Activated T-helper 1 cell treated with Interleukin-2 at 50 U/mL for 16 hours (primary cell): ENCODE measurements at places on chromosomes 3 and 15.

DNA sequence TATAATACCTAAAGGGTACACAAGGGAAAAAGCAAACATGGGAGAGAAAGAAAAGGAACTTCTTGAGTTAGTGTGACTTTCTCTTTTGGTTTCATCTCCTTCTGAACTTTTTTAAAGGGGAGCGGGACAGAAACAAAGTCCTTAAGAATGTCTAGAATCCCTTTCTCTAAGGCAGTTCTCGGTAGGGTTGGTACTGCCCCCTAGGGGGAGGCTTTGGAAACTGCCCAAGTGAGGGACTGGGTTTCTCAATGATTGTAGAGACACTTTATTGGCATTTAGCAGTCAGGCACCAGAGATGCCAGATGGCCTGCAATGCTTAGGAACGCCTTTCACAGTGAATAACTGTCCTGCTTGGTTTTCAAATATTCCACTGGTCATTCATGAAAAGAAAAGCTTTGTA lies 172.7 kb downstream of the WDR72 start:
- DNase-seq = no peak

- DNase-seq = no peak
These were observed 51.0 kb upstream of the DLG1 start for GRCh38 chr3:197349368-197349767.

- no peak for DNase-seq
These were observed 43.8 kb downstream of the NEK10 start for GRCh38 chr3:27325419-27325818.

- no peak for DNase-seq
These were observed 48.8 kb upstream of the PLXND1 start for GRCh38 chr3:129655291-129655700.

- no peak for DNase-seq
These were observed 9.8 kb upstream of the GMPPB start for GRCh38 chr3:49733551-49733950.

- no peak for DNase-seq
These were observed 9.2 kb downstream of the ERC2 start for GRCh38 chr3:56459104-56459496.

DNA sequence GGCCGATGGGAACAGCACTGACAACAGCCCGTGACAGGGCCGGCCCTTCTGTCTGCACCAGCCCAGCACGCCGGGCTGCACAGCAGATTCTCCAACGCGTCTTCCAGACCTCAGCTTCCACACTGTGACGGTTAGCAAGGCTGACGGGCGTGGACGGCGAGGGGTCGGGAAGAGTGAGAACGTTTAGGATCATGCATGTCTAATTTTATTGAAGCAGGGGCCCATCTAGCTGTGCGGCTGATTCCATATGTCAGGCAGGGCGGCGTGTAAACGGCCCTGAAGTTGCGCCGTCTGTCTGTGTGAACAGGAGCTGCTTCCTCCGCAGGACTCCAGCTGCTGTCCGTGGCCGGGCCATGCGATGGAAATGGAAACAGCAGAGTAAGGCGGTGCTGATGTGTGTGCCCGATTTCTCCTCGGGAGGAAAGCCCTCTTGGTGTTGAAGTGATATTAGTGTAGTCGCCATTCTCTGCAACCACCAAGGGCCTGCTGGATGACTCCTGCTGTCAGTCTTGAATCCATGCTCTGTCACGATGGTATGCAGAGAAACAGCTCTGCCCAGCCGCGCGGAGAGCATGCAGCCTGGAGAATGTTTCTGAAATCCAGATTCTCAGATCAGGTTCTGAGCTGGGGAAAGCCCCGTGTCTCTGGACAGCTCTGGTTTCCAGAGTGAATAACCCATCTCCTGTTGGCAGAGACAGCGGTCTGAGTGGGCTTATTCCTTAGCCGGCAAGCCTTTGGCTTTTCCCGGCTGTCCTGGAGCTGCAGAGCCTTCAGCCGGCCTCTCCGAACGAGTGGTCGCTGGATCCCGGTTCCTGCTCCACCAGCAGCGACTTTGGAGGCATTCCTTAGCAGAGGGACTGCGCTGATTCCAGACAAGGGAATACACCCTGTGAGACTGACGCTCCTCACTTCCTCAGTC lies 158.1 kb upstream of the UBE3A start:
- DNase-seq = no peak

GRCh38 chr15:93358166-93359059 lies 269.4 kb upstream of the RGMA start:
- no peak for DNase-seq

DNA sequence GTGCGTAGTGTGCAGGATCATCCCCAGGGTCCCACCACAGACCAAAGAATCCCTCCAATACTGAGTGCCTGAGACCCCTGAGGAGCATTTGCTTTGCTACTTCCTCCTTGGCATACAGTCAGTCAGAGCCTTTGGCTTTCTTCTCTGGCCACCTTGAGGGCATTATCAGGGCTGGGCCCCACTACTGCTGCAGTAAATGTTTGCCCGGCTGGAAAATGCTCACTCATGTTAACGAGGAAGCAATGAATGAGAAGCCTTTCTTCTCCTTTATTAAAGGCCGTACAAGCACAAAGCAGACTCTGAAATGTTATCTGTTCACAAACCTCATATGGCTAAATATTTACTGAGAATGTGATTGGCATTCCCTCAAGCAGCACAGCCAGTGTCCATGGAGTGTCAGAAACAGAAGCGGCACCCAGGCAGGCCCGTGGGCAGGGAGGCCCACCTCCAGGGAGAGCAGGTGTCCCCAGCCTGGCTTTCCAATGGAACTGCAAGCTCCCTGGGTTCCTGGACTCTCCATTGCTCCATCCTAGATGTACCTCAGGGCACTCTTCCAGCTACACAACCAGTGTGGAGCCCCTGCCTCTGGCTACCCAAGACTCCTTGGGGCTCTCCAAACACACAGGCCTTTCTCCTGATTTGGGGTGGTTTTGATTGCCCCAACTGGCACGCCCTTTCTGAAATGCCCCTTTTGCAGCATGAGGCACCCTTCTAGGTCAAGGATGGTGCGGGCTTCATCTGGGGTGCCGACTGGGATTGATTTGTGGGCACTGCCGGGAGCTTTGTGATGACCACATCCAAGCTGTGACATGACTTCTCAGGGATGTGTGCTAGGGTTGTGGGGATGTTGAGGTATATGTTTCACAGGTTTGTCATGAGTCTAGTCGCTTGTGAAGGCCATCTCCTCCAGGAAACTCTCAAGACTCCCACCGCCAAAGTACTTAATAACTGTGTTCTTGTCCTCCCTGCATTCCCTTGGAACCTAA lies 195.6 kb downstream of the FAM43A start:
- DNase-seq = no peak

- DNase-seq = no peak
These were observed 31.3 kb downstream of the DNASE1L3 start for GRCh38 chr3:58179235-58180098.

GRCh38 chr15:77440378-77440999 lies 19.8 kb downstream of the HMG20A start:
- DNase-seq = no peak

GRCh38 chr3:112974894-112975293 lies at the start of gene CD200R1:
Gene CD200R1, minus strand, starts transcription at chr3:112975103. Its CDS starts 246 bp downstream, at chr3:112974857.
- no peak for DNase-seq
